ENCODE measurements at places on chromosomes 6 and 20.

DNA sequence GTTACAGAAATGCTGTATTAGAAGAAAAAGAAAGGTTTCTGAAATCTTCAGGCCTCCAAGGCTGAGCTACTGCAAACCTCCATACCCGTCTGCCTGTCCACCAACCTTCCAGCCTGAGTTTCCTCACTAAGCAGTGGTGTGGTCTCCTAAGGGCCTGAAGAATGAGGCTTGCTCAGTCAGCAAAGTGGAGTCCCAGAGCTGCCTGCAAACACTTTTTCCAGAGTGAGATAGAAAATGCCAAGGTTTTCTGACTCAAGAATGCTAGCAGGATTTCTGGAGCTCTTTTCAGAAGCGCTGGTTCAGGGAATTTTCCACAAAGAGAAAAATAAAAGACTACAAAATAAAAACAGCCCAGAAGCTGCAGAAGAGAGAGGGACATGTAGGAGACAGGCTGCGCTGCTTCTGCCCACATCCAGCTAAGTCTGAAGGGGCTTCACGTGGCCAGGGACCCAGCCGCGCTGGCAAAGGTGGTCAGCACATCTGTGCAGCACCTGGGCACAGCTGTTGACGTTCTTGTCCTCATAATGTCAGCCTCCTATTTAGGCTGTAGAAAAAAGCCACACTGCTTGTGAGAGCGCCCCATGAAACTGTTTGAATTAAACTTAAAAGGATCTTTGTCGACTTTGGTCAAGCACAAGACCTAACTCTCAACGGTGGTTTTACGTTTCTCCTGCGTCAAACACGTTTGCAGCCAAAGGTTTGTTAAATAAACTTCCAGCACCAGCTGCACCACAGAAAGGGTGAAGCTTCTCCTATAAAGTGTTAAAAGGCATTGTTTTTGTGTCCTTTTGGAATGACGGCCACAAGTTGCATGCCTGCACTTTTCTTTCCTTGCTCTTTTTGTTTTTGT, 209.0 kb downstream of the THBS2 start:
- DNase-seq: no peak

GRCh38 chr20:17976305-17976704, 7.5 kb downstream of the MGME1 start:
- DNase-seq: no peak

- DNase-seq: no peak
Observed at GRCh38 chr6:152130441-152130840, 323.0 kb downstream of the ESR1 start.

- no peak for DNase-seq
Observed at GRCh38 chr6:33607784-33608161, 13.3 kb upstream of the ITPR3 start.

- no peak for DNase-seq
Observed at GRCh38 chr6:39085129-39085797, 29.7 kb downstream of the SAYSD1 start.

Measured in HL-60 (cell line).